Vagina (tissue), 2 donors: ENCODE measurements at places on chromosomes 12 and 14. TPM values are rescaled to one million over a fixed set of nuclear protein-coding genes. Genes with fewer than 3 reads are reported as not detected.
A peak's percentile ranks its signal among the peaks of the same experiment; 100 is the strongest.

DNA sequence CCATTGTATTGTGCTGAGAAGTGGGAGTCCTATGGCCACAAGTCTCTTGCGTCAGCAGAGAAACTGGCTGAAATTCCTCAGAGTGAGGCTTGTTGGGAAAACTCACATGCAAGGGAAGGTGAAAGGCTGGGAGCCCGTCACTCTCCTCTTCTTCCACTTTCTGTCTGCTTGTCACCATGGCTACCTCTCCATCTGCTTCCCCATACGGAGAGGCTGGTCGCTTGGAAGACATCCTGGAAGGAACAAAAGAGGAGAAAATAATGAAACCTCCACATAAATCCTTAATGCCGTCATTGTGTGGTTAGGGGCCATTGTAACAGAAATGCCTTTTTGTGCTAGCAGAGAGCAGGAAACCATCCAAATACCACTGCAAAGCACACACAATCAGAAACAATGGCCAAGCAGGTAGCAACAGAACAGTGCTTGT is 53.7 kb downstream of the SOX5 start:
- H3K4me3 ChIP-seq, result no peak overlapping the region
- H3K36me3 ChIP-seq, result no peaks in the 10 kb centered on the region
- H3K4me1 ChIP-seq, result no peaks in the 10 kb centered on the region
- no peaks in the 10 kb centered on the region for H3K27me3 ChIP-seq

- no peak overlapping the region for H3K27ac ChIP-seq
- H3K27me3 ChIP-seq, result no peaks in the 10 kb centered on the region
- DNase-seq, result no peak
- H3K36me3 ChIP-seq, result no peaks in the 10 kb centered on the region
- H3K4me1 ChIP-seq, result no peaks in the 10 kb centered on the region
These were observed 8.3 kb upstream of the ACSM4 start for GRCh38 chr12:7295529-7295928.

- DNase-seq, result no peak
- peaks cover 22% of the 10 kb centered on the region for H3K4me1 ChIP-seq
- no peak overlapping the region for H3K27ac ChIP-seq
- no peaks in the 10 kb centered on the region for H3K27me3 ChIP-seq
- no peak overlapping the region for H3K4me3 ChIP-seq
- no peaks in the 10 kb centered on the region for H3K36me3 ChIP-seq
These were observed 6.2 kb upstream of the DCN start for GRCh38 chr12:91188778-91189177.

- H3K4me1 ChIP-seq, result peaks cover 7% of the 10 kb centered on the region
- no peak overlapping the region for H3K27ac ChIP-seq
- no peak overlapping the region for H3K4me3 ChIP-seq
- H3K36me3 ChIP-seq, result no peaks in the 10 kb centered on the region
These were observed 178.8 kb upstream of the MYL2 start for GRCh38 chr12:111099186-111099585.

DNA sequence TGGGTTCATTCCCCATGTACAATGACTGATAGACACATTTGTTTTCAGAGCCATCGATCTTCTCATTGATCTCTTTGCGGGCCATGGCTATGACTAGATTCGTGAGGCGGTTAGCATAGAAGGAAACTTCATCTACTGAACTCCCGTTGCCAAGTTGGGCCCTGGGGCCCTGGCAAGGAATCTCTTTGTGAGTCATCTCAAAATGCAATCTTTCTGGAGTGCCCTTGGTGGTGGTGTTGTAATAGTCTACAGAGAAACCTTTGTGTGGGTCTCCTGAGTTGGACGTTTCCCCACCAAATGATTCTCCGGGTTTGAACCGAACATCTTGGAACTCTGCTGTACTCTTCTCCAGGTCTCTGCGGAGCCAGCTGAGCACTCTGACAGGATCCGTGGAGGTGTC is 20.4 kb downstream of the AKAP3 start:
- no peaks in the 10 kb centered on the region for H3K27me3 ChIP-seq
- no peaks in the 10 kb centered on the region for H3K36me3 ChIP-seq
- no peak overlapping the region for H3K4me3 ChIP-seq
- DNase-seq, result no peak

DNA sequence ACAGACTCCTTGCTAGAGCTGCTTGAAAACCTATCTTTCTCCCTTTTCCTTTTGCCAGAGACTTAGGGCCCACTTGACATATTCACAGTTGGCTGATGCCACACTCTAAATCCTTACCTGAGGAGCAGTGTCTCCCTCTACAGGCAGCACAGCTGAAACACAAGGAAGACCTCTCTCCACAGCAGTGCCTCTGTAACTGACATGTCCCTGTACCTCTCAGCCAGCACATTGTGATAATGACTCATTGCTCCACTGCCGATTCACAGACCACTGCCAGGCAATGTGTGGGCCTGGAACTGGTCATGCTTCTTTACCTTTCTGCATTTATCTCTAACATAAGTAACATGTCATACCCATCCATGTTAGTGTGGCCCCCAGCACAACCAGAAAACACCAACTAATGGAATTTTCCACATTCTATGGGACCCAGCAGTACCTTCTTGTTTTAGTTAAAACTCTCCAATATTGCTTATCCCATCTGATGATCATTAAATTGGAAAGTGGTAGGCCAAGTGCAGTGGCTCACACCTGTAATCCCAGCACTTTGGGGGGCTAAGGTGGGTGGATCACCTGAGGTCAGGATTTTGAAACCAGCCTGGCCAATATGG is 56.5 kb downstream of the GTF2A1 start:
- no peaks in the 10 kb centered on the region for H3K36me3 ChIP-seq
- H3K27me3 ChIP-seq, result no peaks in the 10 kb centered on the region
- no peak for DNase-seq
- H3K4me1 ChIP-seq, result peaks cover 4% of the 10 kb centered on the region

DNA sequence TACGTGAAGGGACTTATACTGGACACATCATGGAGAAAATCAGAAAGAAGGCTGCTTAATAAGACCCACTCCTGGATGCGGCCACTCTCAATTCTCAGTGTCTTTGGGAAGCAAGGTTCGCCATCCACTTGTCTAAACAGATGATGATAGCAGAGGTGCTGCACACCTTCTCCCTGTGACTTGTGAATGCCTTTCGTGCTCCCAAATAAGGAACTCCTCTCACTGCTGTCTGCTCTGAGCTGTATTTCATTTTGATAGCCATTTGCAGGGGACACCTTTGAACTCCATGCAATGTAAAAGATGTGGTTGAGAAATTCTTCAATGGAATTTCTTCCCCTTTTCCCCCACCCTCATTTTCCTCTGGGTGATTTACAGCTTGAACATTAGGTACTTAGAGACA is 11.6 kb downstream of the RMST start:
- H3K4me1 ChIP-seq, result no peaks in the 10 kb centered on the region
- no peaks in the 10 kb centered on the region for H3K27me3 ChIP-seq
- H3K36me3 ChIP-seq, result no peaks in the 10 kb centered on the region
- no peak for DNase-seq
- H3K4me3 ChIP-seq, result no peak overlapping the region

- DNase-seq, result no peak
- no peak overlapping the region for H3K4me3 ChIP-seq
- H3K4me1 ChIP-seq, result no peaks in the 10 kb centered on the region
- no peaks in the 10 kb centered on the region for H3K36me3 ChIP-seq
These were observed 119.4 kb downstream of the CAND1 start for GRCh38 chr12:67388331-67389138.

DNA sequence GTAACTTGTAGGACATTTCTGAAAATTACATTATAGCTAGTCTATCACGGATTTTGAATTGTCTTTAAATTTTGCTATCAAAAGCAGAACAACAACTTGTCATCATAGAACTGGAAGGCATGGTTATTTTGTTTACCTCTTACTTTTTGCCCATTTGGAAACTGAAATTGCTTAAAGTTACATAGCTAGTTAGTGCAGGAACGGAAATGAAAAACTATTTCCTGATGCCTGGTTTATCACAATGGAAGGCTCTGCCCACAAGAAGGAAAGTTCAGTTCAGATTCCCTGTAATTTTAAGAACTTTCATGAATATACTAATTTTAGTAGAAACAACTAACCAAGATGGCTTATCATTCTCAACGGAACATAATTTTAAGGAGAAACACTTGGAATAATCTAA is 427.7 kb downstream of the RAD51B start:
- DNase-seq, result no peak
- H3K4me3 ChIP-seq, result no peak overlapping the region
- no peaks in the 10 kb centered on the region for H3K27me3 ChIP-seq
- H3K27ac ChIP-seq, result peak overlapping the region; percentile 92
- H3K36me3 ChIP-seq, result no peaks in the 10 kb centered on the region

DNA sequence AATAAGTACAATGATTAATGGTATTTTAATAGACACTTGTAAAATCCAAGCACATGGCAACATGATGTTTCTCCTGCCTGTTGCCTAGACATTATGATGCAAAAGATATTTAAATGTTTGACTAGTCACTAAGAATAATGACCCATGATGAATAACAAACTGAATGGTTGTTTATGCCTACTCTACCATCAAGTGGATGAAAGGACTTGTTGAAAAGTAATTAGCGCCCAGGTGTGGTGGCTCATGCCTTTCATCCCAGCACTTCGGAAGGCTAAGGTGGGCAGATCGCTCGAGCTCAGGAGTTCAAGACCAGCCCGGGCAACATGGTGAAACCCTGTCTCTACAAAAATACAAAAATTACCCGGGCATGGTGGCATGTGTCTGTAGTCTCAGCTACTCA is 30.7 kb downstream of the KIF21A start:
- peaks cover 5% of the 10 kb centered on the region for H3K4me1 ChIP-seq
- H3K27me3 ChIP-seq, result no peaks in the 10 kb centered on the region
- H3K4me3 ChIP-seq, result no peak overlapping the region
- no peaks in the 10 kb centered on the region for H3K36me3 ChIP-seq

GRCh38 chr12:41903014-41903708 is 241.5 kb downstream of the GXYLT1 start:
- H3K36me3 ChIP-seq, result no peaks in the 10 kb centered on the region
- no peaks in the 10 kb centered on the region for H3K27me3 ChIP-seq
- DNase-seq, result no peak
- no peak overlapping the region for H3K4me3 ChIP-seq
- no peak overlapping the region for H3K27ac ChIP-seq

DNA sequence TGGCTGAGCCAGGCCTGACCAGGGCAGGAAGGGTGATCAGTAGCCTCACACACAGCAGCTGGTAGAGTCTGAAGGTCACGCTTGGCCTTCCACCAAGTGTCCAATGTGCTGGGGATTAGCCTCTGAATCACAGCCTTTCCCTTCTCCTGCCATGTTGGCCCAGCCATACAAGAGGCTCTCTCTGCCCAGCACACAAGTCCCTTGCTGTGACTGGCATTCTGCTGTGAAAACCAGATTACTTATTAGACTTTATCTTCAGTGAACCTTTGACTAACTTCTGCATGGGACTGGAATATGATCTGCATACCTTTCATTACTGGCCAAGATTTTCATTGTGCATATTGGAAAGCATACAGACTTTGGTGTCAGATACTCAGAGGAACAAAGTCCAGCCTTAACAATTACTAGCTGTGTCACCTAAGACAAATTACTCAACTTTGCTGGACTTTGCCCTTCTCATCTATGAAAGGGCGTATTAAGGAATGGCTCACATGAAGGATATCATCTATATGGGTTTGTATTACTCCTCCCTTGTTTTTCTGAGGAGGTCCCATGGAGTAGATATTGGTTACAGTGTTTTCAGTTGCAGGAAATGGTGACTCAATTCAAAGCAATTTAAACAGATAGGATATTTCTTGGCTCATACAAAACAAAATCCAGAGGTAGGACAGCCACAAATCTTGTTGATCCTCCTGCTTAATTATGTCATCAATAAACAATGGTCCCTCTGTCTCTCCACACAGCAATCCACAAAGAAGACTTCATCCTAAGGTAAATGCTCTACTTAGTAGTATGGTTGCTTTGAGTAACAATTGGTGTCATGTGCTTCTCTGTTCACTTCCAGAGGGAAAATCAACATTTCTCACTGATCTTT is 99.6 kb downstream of the DYRK2 start:
- no peak overlapping the region for H3K4me3 ChIP-seq
- no peak for DNase-seq
- H3K27ac ChIP-seq, result no peak overlapping the region

DNA sequence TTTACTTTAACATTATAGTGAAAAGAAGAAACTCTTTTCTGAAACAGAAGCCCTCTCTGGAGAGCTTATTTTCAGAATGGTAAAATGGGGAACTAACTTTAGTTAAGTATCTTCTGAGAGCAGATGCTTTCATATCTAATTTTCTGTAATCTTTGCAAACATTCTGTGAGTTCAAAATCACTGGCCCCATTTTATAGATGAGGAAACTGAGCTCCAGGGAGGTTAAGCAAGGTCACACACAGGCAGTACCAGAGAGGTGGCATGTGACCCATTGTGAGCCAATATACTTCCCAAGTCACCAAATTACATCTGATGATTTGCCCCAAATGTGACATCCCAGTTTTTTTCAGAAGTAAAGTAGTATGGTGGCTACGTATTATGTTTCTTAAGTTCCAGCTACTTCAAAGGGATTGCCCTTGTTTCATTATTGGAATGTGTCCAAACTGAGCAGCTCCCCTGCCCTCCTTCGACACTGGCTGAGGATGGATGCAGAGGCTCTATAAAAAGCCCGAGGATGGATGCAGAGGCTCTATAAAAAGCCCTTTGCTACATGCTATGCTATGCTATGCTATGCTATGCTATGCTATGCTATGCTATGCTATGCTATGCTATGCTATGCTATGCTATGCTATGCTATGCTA is 36.2 kb upstream of the NUDT4 start:
- no peaks in the 10 kb centered on the region for H3K36me3 ChIP-seq
- H3K27ac ChIP-seq, result no peak overlapping the region
- H3K4me1 ChIP-seq, result no peaks in the 10 kb centered on the region
- DNase-seq, result no peak
- no peak overlapping the region for H3K4me3 ChIP-seq

- H3K4me1 ChIP-seq, result peaks cover 13% of the 10 kb centered on the region
- no peak overlapping the region for H3K4me3 ChIP-seq
- DNase-seq, result no peak
- H3K36me3 ChIP-seq, result no peaks in the 10 kb centered on the region
- H3K27ac ChIP-seq, result no peak overlapping the region
- H3K27me3 ChIP-seq, result no peaks in the 10 kb centered on the region
These were observed 55.4 kb downstream of the KCNJ8 start for GRCh38 chr12:21718944-21719650.

DNA sequence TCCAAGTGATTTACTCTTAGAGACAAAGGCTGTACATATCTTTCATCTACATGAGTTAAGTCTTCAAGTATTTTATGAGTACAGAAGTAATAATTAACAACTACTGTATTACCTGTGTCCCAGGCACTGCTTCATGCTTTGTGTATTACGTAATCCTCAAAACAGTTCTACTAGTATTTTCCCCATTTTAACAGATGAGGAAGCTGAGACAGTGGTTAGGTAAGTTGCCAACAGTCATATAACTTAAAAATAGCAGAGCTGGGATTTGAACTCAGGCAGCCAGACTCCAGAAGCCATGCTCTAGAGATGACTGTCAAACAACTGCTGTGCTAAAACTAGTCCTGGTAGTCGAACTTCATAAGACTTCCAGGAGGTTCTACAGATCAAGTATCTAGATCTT is 10.7 kb downstream of the TRMT5 start:
- H3K4me3 ChIP-seq, result no peak overlapping the region
- H3K36me3 ChIP-seq, result peaks cover 9% of the 10 kb centered on the region
- no peaks in the 10 kb centered on the region for H3K27me3 ChIP-seq
- no peak for DNase-seq

GRCh38 chr14:55718551-55718950 is 138.5 kb downstream of the KTN1 start:
- H3K36me3 ChIP-seq, result no peaks in the 10 kb centered on the region
- no peaks in the 10 kb centered on the region for H3K27me3 ChIP-seq
- H3K4me1 ChIP-seq, result no peaks in the 10 kb centered on the region
- H3K27ac ChIP-seq, result no peak overlapping the region
- no peak for DNase-seq

Gene ANO4
- total RNA-seq, result 0.74 TPM

Gene SNRPF
- 4.9 TPM for total RNA-seq

Gene RND1
- total RNA-seq, result 3.9 TPM

Gene OR4N2
- not detected for total RNA-seq

Gene CACNB3
- 36.1 TPM for total RNA-seq

Gene KRT80
- total RNA-seq, result 7.9 TPM

Gene KRT6B
- 184 TPM for total RNA-seq

Gene DBX2
- total RNA-seq, result not detected

Gene TOMM20L
- not detected for total RNA-seq

Gene CLEC4E
- total RNA-seq, result not detected
